ENCODE measurements at places on chromosomes 2 and 18.

DNA sequence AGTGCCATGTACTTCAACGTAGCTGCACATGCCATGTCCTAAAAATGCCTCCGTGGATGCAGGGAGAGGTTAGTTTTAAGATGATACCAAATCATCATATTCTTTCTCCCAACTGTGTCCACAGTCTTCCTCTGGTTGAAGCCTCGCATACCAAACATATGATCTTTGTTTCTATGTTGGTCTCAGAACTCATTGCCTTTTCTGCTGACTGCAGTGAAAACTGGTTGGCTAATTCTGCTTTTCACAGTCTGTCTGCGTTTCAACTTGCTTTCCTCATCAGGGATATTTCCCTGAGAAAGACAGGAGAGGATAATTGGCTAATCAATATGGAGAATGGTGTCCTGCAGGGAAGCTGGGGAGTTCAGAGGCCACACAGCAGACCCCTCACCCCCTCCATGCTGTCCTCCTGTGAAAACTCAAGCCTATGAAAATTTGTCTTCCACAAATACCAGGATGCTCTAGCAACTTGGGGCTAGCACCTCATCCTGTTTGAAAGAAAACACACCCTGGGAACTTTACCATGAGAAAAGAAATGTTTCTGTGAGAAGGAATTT, 192.2 kb upstream of the PXDN start:
- no peak for DNase-seq

DNA sequence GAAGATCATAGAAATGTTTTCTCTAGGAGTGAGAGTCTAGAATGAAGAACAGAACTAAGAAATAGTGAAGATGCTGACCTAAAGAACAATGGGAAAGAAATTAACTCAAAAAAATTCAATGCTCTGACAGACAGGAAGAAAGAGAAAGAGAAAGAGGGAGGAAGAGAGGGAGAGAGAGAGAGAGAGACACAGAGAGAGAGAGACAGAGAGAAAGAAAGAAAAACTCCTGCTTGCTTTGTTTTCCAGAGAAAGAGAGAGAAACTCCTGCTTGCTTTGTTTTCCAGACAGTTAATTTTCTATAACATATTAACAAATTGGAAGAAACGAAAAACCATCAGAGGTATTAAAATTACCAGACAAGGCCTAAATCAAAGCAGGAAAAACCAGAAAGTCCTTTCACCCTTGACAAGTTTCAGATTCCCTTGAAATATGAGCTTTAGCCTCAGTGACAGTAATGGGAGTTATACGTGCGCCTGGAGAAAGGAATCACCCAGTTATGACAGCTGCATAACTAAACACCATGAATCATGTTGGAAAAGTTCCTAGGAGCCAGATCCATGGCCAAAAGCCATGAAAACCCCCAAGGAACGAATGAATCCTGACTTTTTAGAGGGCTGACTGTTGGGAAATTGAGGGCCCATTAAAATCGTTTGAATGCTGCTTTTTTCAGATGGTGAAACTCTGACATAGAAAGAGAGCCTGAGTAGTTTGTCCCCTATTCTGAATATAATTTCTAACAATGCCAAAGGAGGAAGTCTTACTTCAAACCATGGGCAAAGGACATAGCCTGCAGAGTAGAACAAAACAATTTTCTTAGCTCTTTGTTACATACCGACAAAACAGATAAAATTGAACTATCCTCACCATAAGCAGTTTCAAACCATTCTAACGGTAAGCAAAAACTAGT, 228.6 kb upstream of the CHST9 start:
- peak; percentile 63 for DNase-seq

GRCh38 chr2:127639111-127639474, 6.9 kb upstream of the GPR17 start:
- no peak for DNase-seq

GRCh38 chr2:9263428-9263827, 56.8 kb downstream of the ASAP2 start:
- DNase-seq: no peak

GRCh38 chr2:127216593-127216992, 3.5 kb downstream of the CYP27C1 start:
- no peak for DNase-seq

DNA sequence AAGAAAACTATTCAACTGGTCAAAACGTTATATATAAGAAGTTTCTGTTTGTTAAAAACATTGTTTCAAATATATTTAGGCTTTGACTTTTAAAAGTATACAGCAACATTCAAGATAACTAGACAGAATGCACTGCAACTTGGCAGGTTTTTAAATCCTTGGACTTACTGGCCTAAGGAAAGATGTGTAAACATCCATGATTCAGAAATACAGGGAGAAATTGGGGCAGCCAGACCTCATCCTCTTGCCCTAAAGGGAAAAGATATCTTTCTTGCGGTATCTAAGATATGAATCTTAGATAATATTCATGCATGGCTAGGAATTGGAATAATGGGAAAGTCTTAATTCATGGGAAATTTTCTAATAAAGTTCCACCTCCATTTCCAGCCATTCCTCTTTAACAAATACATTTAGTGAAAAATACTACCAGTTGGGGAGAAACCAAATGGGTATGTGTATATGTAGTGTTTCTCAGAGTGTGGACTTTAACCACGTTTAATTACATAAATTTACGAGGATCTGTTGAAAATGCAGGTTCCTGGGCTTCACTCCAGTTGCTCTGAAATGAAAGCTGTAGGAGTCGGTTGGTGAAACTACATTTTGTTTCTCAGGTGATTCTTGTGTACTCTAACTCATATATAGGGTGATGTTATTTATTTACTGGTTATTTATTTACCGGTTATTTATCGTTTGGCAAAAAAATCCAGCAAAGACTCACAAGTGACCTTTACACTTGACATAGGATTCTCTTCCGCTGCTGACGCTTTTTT, 587 bp upstream of the TANK start:
- no peak for DNase-seq

GRCh38 chr18:10499230-10499629, 26.6 kb upstream of the NAPG start:
- DNase-seq: no peak

GRCh38 chr2:241088376-241088775, 13.7 kb downstream of the MTERF4 start:
- DNase-seq: no peak

DNA sequence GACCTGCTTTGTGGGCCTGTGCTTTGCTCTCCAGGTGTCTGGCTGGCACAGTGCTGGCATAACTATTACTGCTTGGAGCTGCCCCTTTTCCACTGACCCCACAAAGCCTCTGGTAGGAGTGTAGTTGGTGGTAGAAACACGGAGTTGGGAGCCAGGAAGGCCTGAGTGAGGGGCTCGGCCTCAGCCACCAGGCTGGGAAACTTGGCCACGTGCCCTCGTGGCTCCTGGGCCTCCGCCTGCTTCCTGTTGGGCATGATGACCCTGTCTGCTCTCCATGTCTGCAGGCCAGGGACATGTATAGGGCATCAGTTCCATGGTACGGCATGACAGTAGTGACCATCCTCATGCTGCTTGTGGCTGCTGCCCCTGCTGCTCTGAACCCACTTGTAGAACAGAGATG, 241.2 kb downstream of the FAM210A start:
- DNase-seq: no peak

DNA sequence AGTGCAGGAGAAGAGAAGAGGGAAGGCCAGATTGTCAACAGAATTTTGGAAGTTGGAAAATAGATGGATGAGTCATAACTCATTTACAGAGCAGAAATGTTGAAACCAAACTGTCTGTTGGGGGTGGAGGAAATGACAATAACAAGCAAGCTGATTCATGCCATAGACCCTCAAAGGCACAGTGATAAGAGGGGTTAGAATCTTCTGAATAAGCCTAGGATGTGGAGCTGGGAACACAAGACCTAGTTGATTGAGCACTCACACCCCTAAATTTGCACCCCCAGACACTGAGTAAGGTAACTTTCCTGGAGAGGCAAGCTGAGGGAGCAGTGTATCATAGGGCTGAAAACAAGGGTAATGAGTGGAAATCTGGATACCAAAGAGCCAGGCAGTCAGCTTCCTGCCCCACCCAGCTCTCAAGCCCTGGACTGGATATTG, 141.4 kb downstream of the SCG2 start:
- peak; percentile 79 for DNase-seq

- peak; percentile 26 for DNase-seq
Observed at GRCh38 chr2:37843556-37843955, 81.5 kb upstream of the RMDN2 start.

DNA sequence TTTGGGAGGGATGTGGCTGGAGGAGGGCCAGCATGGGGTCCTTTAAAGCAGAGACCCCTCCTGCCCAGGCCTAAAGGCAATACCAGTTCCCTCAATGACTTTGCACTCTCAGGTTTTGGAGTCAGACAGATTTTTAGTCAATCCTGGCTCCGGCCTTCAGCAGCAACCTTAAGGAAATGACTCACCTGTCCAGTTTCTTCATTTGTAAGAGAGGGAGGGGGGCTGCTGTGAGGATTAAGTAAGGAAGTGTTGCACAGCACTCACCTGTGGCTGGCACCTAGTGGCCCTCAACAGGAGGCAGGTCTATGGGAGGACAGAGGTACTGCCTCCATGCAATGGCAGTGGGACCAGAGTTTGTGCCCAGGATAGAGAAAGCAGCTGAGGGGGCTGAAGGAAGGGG, 13.7 kb downstream of the CNGA3 start:
- DNase-seq: no peak

DNA sequence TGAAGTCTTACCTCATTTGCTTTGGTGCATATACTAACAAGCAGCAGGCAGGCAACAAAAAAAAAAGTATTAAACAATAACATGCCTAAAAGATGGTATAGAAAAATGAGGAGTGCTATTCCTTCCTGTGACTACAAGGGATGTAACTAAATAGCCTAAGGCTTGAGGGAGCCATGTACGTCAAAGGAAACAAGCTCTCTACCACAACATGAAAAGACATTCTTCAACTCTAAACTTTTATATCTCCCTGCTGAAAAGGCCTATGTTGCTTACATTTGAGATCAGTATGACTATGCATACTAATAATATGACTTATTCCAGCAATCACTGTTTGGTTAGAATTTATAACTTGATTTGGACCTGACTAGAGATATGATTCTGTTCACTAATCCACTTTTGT, 347.9 kb downstream of the ADCYAP1 start:
- DNase-seq: no peak

DNA sequence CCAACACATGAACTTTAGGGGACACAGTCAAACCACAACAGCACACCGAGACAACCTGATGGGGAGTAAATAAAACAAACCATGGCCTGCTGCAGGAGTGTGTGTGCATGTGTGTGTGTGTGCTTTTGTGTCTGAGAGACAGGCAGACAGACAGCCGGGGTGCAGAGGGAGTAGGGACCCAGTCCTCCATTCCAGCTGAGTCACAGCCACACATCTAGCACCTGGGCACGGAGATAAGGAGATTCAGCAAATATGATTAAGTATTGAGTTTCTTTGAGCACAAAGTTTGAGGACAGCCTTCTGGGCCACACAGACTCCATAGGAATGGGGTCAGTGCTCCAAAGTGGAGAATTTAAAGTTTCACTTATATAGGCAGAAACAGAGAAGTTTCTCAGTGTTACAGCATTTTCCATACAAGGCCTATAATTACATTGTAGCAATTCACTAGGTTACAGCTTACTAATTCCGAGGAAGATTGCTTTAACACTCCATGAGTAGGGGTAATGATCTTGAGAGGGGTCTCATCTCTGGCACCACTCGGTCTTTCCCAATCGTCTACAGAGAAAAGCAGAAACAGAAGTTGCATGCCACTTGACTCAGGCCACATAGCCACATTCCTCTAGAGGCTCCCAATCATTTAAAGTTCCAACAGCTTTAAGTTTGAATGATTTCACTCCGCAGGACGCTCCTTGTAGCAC, 30.8 kb upstream of the PRLH start:
- no peak for DNase-seq

DNA sequence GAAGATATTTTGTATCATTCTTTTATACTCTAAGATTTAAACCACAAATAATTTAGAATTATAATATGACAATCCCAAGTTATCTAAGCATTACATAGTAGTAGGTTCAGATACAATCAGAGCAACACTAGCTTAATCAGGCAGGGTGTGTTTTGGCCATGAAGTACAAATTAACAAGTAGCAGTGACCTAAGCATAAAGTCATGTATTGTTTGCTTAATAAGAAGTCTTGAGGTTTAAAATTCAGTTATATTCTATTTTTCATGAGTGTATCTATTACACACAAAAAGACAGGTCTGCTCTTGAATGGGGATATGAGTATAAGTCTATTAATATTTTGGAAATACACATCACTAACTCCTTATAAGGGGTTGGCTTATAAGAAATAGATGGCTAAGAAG, 39.9 kb downstream of the DYNAP start:
- DNase-seq: no peak

DNA sequence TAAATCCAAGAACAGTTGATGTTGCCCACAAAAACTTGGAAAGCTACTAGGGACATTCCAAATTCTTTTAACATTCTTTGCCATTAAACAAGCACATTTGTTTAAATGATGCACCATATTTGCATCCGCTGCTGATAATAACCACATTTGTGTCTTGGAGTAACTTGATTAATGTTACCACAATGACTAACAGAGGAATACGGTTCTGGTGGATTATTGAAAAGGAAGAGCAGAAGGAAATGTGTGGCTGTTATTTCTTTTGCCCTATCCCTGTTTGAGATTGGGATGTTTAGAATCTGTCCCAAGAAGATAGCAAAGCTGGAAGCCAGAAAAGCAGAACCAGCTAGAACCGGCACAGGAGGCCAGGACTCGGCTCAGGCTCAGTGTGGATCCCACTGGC, 39.2 kb upstream of the RASGRP3 start:
- DNase-seq: peak; percentile 88

DNA sequence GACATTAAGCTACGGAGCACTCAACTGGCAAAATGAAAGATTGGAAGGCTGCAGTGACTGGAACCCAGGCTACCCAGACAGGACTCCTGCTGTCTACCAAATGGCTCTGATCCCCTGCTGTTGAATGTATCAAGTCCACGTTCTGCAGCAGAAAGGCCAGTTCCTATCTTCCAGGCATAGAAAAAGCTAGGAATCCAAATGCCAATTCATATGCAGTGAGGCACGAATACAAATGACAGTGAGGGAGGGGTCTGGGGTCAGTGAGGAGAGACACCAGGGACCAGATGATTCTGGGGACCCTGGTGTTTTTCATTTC, 5.3 kb downstream of the NRP2 start:
- no peak for DNase-seq

- DNase-seq: peak; percentile 62
Observed at GRCh38 chr2:156430980-156431358, 5.2 kb upstream of the GPD2 start.

DNA sequence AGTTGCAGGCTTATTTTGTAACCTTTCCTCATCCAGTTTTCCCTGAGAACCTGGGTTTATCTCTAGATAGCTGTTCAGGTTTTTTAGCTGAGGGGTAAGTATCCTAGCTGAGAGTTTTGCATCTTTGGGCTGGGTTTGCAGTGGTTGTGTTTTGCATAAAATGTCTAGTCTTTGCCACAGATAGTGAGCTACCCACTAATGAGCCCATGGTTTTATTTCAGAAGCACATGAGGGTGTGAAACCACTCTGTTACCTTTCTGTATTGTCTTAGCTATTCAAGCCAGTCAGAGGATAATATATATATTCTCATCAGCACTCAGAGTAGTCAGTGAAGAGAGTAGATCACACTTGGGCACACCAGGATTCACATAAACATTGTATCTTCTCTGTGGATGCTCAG, 24.6 kb upstream of the TXNDC2 start:
- DNase-seq: no peak

- peak; percentile 96 for DNase-seq
Observed at GRCh38 chr2:9554921-9555296, 721 bp downstream of the ADAM17 start.

GRCh38 chr2:201797175-201797840, 9.0 kb upstream of the CDK15 start:
- DNase-seq: peak; percentile 21
